NCI-H510A (cell line): ENCODE measurements at places on chromosomes 5 and 9.

GRCh38 chr9:137592767-137593166 lies 2.5 kb upstream of the ZMYND19 start:
- DNase-seq, result no peak

GRCh38 chr5:54915466-54916027 lies 69.8 kb downstream of the ESM1 start:
- DNase-seq, result no peak

- no peak for DNase-seq
Observed at GRCh38 chr9:34386656-34387055, 10.0 kb upstream of the MYORG start.

DNA sequence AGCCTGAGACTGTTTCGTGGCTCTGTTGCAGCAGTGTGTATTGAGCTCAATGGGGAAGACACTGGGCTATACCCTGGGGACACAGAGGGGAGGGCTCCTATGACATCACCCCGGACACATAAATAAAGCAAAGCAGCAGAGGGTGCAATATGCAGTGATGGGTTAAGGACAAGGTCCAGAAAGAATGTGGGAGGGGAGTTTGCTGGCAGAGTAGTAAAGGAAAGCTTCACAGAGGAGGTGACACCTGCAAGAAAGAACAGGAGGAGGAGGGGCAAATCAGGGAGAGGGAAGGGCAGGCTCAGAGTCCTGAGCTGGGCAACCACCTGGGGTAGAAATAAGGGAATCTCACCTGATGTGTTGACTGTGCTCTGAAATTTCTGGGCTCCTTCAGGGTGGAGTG lies 35.3 kb upstream of the CDKN2AIPNL start:
- no peak for DNase-seq

GRCh38 chr5:149414405-149415065 lies 35.4 kb upstream of the IL17B start:
- no peak for DNase-seq

DNA sequence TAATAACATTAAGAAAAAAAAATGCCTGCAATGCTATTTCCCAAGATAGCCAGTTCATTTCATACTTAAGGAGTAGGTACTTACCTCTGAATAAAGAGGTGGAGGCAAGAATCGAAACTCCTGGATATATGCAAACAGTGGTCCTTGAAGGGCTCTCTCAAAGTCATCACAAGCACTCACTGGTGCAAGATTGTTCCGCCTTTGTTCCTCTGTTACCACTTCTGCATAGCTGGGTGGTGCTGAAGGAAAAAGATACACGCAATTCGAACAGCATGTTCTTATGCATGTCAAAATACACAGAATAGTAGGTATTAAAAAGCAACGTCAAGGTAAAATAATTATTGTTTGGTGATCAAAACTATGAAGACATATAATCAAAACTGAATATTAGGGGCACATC lies 9.5 kb downstream of the ARRDC3 start:
- no peak for DNase-seq

DNA sequence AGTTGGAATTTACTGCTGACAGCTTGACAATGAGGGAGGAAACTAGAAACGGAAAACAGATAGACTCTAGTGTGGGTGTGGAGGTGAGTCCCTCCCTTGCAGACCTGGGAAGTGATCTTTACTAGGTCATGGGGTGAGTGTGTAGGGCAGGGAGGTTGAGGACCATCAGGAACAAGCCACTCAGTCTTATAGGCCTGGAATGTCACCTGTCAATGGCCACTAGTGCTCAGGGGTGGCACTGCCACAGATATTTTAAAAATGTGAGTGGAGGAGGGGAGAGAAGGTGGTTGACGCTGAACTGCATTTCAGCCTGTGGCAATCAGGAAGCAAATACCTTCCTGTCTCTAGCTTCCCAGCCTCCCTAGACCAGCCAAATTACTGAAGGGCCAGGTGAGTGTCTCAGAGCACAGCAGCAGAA lies 9.0 kb downstream of the OR2S2 start:
- DNase-seq, result no peak

DNA sequence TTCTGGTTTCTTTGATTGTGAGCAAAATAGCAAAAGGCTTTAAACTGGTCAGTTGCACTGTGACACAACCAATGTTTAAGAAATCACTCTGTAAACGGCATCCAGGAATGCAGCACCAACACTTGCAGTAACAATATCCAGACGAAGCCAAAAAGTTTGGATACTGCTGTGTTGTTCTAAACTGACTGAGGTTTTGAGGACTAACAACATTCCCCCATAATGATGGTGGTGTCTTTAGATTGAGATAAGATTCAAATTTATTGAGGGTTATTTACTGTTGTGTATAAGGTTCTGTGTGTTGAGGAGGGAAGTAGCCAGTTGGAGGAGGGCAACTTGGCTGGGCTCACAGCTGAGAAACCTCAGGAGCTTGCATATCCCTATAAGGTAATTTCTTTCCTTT lies 353.6 kb downstream of the BNC2 start:
- DNase-seq, result no peak

DNA sequence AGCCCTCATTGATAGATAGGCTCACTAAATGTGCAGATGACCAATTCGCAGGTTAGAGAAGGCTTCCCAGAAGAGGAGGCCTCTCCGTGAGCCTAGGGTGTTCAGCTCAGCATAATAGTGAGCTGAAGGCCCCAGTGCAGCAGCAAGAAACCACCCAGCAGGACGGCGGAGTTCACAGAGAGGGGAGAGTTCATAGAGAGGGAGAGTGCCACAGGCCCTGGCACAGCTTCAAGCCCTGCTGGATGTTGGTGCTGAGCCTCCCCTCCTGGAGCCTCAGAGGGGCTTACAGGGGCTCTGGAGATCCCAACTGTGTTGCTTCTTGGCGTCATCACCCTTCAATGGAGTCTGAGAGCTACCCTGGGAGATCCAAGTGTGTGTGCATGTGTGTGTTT lies 2.1 kb downstream of the SLC22A5 start:
- DNase-seq, result no peak

- DNase-seq, result no peak
Observed at GRCh38 chr5:7578071-7578470, 182.1 kb downstream of the ADCY2 start.

- DNase-seq, result no peak
Observed at GRCh38 chr5:140341591-140341990, 4.8 kb downstream of the HBEGF start.

DNA sequence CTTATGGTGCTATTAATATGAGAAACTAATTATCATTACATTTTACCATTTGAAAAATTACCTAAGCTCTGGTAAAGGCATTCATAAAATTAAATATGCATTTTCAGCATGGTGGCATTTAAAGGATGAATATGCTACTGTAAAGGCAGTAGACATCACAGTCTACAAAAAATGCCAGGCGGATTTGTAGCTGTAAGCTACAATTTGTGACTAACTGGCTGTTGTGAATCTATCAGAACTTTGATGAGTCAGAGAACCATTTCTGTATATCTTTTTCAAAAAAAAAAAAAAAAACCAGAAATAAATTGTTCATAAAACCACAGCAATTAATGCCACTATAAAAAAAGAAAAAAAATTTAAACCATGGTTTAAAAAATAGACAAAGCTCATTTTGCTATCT lies 186.3 kb downstream of the NFIB start:
- DNase-seq, result no peak

DNA sequence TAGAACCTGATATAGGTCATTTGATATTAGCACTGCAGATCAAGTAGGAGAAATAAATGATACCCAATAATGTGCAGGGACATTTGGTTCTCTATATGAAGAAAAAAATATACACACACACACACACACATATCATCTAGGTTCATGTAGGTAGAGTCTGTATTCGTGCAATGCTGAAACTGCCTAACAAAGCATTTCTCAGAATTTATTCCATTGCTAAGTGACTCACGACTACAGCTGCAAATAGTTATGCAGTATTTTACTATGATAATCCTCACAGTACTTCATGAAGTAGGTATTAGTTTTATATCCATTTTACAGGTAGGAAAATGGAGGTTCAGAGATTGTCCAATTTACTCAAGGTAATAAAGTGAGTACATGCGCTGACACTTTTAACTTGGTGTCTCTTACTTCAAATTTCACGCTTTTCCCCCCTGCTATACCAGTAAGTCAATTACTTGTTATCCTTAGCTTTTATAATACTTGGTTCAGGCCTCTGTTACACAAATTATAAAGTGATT lies 2.4 kb downstream of the GIN1 start:
- no peak for DNase-seq

- DNase-seq, result peak; percentile 23
Observed at GRCh38 chr9:98706651-98707165, 2.0 kb downstream of the GABBR2 start.

DNA sequence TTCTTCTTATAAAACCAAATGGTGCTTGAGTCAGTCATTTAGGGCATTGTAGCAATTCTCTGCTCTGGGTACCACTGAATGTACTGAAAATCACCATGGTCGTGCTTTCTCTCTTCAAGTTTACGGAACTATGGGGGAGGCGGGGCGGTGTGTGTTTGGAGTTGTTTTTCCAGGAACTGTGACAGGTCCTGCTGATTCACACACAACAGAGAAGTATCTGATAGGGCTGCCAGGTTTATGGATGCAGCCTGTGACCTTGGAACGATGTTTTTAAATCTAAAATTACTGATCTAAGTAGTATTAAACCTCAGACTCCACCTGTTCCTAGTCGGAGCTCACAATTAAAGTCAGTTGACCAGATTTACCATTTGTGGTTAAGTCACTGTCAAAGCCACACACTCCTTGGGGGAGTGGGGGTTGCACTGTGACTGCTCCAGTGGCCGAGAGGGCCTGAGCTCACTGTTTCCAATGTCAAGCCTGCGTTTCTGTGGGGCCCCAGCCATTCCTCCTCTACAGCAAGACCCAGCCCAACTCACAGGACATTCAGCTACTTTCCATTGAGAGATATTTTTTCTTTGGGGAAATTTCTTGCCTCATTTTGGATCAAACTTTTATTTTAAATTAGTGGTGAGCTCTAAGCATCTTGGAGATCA lies 44.4 kb downstream of the GADD45G start:
- DNase-seq, result no peak

DNA sequence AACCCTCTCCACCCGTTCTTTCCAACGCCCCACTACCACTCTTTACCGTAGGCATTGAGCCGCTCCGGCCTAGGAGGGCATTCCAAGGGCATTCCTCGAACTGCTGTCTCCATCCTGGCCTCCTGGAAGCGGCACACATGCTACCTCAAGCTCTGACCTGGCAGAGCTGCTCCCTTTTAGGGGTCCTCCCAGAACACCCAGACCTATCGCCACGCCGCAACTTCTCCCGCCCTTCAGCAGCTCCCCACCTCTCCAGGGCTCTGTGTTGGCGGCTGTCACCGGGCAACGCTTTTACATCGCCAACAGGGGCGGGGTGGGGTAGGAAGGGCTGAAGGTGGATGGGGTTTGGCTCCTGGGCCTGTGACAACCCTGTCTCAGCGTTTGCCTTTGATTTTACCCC lies 4.6 kb upstream of the MYORG start:
- DNase-seq, result peak; percentile 22

- no peak for DNase-seq
Observed at GRCh38 chr9:35180801-35181200, 19.0 kb downstream of the UNC13B start.

- DNase-seq, result no peak
Observed at GRCh38 chr5:15693933-15694332, 194.0 kb downstream of the FBXL7 start.

DNA sequence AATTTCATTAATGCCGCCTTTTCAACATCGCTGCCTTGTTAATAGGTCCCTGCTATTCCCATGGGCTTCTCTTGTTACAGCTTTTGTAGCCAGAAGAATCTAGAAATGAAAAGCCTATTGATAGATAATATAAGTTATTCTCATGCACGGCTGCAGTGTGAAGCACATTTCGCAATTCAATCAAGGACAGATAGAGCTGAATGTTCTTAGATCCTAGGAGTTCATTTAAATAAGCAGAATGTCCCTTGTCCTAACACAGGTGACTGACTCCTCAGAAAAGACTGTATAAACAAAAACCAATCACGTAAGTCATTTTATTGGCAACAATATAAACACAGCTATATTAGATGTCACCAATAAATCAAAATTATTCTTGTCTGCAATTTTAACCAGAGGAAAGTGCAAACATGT lies 9.4 kb downstream of the GLIS3 start:
- no peak for DNase-seq

DNA sequence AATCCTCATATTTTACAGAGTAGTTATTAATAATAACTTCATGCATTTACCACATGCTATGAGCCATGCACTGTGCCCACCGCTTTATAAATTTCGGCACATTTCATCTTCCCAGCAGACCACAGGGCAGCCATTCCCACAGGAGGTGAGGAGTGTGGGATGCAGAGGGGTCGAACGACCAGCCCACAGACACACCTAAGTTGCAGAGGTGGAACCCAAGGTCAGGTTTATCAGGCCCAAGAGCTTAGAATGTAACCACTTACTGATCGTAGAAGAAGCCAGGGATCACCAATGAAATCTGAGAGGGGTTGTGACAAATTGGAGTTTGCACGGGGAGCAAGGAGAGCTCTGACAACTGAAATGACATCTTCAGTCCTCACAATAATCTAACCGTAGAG lies 303.0 kb upstream of the MSX2 start:
- no peak for DNase-seq

DNA sequence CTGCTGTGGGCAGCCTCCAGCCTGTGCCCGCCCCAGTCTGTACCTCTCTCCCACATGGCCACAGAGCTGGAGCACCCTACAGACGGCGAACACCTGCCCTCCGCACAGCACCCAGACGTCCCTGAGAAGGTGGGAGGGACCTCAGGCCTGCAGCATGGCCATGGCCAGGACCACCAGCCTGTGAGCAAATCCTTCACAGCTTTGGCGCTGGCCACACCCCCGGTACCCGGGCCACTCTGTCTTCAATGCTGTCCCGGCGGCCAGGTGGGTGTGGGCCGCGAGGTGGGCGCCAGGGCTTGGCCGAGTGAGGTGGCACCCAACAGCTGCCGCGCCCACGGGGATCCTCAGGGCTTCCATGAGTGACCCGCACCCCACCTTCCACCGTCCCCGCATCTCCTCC lies 18.7 kb downstream of the NOTCH1 start:
- no peak for DNase-seq

DNA sequence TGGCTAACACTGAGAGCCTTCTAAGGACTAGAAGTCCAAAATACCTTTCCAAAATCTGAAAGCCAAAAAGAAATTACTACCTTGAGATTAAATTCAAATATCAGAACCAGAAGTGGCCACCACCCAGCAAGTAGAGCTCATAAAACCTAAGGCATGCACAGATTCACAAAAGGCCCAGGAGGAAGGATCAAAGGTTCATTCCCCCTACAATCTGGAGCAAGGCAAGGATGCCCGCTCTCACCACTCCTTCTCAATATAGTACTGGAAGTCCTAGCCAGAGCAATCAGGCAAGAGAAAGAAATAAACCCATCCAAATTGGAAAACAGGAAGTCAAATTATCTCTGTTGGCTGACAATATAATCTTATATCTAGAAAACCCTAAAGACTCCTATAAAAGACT lies 6.0 kb downstream of the RASEF start:
- no peak for DNase-seq

GRCh38 chr5:139711067-139711905 lies 63.1 kb downstream of the CXXC5 start:
- DNase-seq, result peak; percentile 43

DNA sequence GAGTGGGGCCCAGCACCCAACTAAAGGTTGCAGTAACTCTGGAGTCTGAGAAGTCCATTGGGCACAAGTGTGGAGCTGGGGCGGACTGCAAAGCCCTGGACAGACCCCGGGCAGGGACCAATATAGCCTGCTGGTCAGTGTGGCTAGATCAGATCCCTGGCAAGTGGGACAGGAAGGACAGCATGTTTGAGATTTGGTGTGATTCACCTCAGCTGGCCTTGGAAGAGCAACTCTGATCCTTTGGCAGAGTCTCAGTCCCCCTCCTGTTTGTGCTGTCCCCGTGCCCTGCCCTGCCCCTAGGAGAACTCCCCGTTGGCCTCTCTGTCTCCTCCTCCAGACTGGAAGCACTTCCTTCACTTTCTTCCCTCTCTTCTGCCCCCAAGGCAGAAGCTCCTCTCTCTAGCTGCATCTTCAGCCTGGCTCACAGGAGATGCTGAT lies 255.3 kb downstream of the FSTL4 start:
- no peak for DNase-seq
